ENCODE measurements at places on chromosomes 16 and 17. TPM values are rescaled to one million over a fixed set of nuclear protein-coding genes. Genes with fewer than 3 reads are reported as not detected.

Gene MAPT
- total RNA-seq, result 1.3 TPM

Gene NKD1
- 0.21 TPM for total RNA-seq

Gene PRSS22
- total RNA-seq, result not detected

GRCh38 chr16:4016658-4017057 is 99.6 kb downstream of the ADCY9 start:
- DNase-seq, result peak; percentile 17

DNA sequence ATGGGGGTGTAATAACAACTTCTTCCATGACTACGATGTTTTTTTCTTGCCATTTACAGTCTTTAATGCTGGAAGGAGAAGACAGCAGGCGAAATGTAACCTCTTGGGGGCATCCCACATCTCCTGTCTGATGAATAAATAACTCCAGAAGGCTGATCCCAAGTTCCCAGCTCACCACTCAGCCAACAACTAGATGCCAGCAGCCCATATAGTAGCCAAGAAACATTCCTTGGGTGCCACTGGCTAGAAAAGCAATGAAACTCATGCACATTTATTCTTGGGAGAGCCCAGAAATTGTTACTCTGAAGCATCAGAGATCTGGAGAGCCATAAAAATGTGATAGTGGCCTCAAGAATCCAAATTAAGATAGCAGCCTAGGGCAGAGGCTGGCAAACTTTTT is 22.7 kb upstream of the TMEM101 start:
- DNase-seq, result no peak

GRCh38 chr16:85553436-85554113 is 59.5 kb upstream of the GSE1 start:
- peak; percentile 63 for DNase-seq

- DNase-seq, result peak; percentile 56
These were observed 15.9 kb downstream of the ARHGAP23 start for GRCh38 chr17:38444151-38444550.

GRCh38 chr17:75301502-75302206 is 12.4 kb upstream of the SLC25A19 start:
- no peak for DNase-seq

DNA sequence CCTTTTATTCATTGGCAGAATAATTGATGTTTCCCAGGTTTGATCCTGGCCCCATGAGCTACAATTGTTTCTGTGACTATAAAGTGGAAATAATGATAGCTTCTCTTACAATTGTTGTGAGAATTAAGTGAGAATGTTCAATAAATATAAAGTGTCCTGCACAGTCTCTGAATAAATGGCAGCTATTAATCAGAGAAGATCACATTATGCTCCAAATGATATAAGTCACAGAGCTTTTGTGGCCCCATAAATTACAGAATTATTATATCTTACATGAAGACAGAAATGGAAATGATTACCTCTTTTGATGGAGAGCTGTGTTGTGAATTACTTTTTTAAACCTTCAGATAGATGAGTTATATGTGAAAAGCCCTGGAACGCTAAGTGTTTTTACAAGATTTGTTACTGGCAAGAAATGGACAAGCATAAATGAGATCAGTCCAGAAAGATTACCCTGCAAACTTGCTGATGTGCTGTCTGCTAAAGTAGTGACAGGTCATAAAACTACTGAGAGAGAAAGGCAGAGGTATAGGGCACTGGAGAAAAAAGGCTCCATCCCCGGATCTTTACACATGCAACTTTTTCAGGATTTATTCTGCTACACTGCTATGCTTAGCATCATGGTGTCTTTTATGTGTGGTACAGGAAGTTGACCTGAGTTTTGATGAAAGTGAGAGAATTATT is 750.9 kb upstream of the GOT2 start:
- DNase-seq, result no peak

- no peak for DNase-seq
These were observed 88.4 kb upstream of the ATF7IP2 start for GRCh38 chr16:10297341-10298006.

DNA sequence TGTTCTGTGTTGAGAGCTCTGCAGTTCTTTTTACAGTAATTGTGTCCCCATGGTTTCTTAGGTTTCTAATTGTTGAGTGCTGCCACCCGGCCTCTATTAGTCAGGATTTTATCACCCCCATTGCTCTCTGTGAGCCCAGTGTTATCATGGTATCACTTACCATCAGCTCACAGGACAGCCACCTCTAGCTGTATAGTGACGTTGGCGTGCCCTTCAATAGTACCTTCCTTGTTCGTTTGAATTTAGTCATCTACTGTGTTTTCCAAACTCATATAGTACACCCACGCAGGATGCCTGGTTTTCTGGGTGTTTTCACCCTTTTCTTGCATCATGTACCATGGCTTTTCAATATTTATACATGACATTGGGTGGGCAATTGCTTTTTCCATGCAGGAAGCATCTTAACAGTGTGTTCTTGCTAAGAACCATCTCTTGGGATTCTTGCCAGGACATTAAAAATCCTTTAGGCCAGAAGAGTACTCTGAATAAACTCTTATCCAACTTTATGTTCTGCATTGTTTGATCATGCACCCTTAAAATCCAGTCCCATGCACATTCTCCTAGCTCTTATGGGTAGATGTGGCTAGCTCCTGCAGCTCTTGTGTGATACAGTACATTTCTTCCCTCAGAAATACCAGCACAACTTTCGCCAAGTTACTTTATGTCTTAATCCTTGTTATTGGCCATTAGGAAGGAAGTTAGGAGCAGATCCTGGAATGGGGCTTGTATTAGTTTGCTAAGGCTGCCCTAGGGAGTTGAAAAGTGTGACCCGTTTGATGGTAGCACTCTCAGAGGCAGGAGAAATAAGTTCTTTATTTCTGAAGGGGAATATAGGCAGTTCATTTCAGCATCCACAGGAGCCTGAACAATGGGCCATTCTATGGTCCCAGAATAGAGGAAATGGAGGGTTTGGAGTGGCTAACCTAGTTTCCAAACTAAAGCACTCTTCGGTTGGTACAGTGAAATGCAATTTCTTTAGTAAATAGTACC is 11.3 kb upstream of the ABCA10 start:
- DNase-seq, result no peak

DNA sequence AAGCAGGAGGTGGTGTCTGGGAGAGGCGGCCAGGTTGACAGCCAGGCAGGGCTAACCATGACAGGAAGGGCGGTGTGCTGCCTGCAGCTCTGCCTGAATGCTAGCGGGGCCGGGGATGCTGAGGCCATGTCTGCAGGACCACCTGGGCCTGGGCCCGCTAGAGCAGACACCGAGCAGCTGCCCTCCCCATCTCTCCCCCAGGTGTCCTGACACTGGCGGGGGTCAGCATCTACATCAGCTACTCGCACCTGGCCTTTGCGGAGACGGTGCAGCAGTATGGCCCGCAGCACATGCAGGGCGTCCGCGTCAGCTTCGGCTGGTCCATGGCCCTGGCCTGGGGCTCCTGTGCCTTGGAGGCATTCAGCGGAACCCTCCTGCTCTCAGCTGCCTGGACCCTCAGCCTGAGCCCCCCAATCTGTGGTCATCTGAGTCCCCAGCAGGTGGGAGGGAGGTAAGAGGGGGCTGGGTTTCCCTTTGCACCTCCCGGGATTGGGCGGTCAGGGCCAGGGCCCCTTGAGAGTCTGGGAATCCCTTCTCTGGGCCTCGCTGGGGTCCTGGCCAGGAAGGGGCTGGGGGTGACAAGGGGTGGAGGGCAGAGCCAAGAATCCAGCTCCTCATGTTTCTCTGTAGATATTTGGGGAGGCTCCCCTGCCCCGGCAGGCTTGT is 7.5 kb downstream of the TMEM235 start:
- no peak for DNase-seq

DNA sequence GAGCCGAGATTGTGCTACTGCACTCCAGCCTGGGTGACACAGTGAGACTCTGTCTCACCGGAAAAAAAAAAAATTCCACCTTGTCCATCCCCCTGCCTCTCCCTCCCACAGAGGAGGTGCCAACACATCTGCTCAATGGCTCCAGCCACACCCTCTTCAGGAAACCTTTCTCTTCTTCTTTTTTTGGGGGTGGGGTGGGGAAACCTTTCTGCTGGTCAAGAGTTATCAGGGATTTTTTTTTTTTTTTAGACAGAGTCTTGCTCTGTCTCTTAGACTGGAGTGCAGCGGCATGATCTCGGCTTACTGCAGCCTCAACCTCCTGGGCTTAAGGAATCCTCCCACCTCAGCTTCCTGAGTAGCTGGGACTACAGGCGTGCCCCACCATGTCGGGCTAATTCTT is 18.7 kb downstream of the TNS4 start:
- DNase-seq, result no peak

GRCh38 chr16:19113577-19114358 is at the start of gene ITPRIPL2:
Gene ITPRIPL2, plus strand, starts transcription at chr16:19113964. Its CDS starts 498 bp downstream, at chr16:19114462.
- DNase-seq, result peak; percentile 70

GRCh38 chr17:43924558-43924957 is 17.2 kb upstream of the MPP2 start:
- no peak for DNase-seq

- no peak for DNase-seq
These were observed 34.4 kb upstream of the SLC39A11 start for GRCh38 chr17:73126716-73127473.

DNA sequence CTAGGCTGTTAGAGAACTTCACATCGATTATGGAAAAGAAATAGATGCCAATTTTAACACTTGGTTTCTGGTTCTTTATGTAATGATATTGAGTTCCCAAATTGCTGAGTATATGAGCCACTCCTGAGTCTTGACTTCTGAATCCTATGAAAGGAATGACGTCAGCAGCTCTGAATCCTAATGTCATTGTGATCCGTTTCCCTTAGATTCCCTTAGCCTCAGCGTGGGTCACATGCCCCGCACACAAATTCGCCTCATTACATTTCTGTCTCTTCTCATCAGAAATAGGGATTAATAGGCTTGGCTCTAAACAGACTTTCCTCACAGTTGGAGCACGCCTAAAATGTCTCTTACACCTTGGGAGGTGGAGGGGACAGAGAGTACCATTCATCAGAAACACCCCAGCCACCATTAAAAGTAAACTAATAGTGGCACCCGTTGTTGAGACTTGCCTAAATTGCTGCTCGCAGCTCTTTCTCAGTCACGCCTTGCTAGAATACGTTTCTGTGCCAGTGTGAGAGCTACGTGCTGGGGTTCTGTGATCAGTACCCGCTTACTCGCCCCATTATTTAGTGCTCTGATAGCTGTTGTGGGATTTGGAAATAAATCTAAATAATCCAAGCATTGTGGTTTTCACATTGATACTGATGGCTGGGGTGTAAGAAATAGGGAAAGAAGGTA is 7.1 kb downstream of the MRM3 start:
- DNase-seq, result no peak

DNA sequence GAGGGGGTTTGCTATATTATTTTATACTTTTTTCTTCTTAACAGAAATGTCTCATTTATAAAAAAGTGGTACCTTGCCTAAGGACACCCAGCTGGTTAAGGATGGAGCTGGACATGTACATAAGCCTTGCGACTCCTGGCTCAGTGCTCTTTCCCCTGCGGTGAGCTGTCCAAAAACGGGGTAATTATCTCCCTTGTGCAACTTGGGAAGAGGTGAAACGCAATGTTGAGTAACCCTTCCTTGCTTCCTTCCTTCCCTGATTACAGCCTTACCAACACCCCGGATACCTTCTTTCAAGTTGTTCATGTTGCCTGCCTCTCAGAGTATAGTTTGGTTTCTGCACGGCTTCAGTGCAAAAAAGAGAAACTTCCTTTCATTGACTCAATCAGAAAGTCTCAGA is 94.1 kb upstream of the XYLT1 start:
- DNase-seq, result no peak

- DNase-seq, result no peak
These were observed 1.7 kb downstream of the PERCC1 start for GRCh38 chr16:1432388-1433262.

DNA sequence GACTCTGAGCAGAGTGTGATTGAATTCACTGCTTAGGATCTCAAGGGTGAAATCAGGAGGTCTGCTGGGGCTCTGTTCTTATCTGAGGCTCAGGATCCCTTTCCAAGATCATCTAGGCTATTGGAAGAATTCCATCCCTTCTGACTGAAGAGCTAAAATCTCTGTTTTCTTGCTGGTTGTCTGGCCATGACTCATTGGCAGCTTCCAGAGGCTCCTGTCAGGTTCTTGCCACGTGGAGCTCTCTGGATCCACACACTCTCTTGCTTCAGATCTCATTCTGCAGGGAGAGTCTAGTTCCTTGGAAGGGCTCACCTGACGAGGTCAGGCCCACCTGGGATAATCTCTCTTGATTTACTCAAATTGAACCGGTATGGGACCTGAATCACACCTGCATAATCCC is 930.7 kb downstream of the CDH8 start:
- no peak for DNase-seq

DNA sequence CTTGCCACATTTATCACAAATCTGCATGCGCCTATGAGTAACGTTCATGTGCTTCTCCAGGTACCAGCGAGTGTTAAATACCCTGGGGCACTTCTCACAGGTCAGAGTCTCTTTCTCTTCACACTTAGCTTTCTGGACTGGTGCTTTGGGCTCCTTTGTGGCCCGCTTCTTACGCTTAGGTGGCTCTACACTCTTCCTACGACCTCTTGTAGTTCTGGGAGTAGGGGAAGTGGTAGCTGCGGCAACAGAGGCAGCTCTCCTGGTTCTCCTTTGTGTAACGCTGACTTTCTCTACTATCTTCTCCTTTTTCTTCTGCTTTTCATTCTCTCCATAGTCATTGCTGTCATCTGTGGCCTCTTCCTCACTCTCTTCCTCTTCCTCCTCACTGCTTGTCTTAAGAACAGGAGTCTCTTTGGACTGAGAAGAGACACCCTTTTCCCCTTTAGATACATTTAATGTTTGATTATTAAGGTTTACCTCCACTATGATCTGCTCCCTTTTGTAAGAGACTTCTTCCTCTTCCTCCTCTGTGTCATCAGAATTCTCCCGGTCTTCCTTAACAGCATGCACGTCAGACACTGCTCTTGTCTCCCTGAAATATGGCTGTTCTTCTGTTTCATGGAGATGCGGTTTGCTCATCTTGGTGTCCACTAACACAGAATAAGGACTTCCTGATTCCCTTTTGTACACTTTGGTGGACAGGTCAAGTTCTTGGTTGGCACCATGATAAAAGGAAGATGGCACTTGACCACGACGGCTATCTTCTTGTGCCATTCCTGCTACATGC is 45.0 kb downstream of the ZNF652 start:
- no peak for DNase-seq

Measured in H4 (cell line).